Mesendoderm (in vitro differentiated cells): ENCODE measurements at places on chromosomes 16 and 17.

DNA sequence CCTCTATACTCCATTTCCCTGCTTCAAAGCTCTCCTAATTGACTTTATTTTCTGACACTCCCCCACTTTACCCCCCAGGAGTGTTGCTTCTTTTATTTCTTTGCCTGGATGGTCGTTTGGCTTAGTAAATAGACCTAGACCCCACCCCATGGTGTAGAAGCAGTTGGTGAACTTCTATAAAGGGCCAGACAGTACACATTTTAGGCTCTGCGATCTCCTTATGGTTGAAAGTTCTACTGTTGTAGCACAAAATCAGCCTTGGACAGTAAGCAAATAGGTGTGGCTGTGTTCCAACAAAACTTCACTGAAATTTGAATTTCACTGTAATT lies 31.9 kb downstream of the ZNF287 start:
- no peak for DNase-seq

- DNase-seq: peak; percentile 82
Measured at GRCh38 chr17:60601447-60602384, 1.7 kb downstream of the PPM1D start.

DNA sequence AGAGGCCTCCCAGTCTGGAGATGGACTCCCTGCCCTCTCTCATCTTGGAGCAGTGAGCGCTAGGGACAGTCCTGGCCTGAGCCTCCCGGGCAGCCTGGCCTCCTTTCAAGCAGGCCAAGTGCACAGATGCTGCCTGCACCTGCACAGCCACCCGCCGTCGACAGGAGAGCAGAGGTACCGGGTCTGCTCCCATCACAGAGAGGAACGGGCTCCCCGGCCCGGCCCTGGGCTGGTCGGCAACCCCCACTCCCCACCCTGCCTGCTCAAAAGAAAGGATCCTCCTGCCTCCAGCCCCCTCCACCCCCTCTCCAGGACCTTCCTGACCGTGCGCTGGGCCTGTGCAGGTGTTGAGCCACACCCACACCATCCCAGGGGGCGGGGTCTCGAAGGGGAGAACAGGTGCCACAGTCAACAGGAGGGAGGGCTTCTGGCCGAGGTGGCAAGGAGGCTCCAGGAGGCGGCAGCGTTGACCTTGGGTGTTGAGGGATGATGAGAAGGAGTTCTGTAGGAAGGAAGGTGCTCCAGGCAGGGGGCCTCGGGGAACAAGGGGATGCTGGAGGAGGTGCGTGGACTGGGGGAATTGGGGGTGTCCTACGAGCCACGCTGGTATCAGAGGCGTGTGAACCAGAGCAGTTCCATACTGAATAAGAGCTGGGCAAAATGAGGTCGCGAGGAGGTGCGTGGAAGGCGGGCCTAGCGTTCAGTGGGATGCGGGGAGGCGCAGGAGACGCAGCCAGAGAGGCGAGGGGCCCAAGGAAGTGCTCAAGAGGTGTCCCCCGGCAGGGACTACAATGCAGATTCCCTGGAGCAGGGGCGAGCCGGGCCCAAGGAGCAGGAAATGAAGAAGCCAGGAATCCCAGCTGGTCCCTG lies 967 bp upstream of the CDH15 start:
- DNase-seq: peak; percentile 60

- DNase-seq: no peak
Measured at GRCh38 chr16:77433146-77433545, 1.7 kb downstream of the ADAMTS18 start.

GRCh38 chr17:70070305-70071027 lies 4.6 kb upstream of the KCNJ16 start:
- DNase-seq: no peak

DNA sequence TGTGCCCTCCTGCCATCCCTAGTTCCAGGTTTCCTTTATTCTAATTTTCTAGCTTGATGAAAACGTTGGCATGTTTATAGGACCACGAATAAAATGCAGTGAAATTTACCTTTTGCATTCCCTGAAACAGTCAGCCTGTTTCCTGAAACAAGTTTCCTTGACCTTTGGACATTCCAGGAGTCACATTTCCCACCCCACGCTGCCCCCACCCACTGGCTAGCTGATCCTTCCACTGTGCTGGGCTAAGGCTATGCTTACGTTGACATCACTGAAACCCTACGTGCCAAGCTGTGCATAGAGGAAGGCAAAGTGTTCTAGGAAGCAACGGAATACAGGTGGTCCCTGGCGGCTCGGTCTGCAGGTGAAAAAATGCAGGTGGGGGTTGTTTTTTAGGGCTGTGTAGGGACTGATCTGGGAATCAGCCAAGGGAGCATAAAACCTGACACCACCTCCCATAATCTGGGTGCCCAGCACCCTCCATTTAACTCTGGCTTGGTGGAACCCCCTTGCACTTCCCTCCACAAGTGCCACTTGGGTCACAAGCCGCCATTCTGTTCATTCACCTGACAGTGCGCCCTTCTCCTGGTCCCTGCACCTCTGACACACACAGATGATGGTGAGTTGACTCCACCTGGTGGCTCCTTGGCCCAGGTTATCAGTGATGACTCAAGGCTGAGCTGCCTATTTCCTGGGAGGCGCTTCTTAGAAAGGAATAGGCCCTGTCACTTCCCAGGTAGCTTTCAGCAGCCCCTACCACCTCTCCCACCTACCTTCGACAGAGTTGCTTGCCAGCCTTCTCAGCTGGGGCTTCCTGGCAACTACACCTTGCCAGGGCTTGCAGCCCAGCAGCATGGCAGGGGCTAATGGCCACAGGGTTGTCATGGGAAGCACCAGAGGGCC lies 83.7 kb downstream of the N4BP1 start:
- DNase-seq: peak; percentile 91

DNA sequence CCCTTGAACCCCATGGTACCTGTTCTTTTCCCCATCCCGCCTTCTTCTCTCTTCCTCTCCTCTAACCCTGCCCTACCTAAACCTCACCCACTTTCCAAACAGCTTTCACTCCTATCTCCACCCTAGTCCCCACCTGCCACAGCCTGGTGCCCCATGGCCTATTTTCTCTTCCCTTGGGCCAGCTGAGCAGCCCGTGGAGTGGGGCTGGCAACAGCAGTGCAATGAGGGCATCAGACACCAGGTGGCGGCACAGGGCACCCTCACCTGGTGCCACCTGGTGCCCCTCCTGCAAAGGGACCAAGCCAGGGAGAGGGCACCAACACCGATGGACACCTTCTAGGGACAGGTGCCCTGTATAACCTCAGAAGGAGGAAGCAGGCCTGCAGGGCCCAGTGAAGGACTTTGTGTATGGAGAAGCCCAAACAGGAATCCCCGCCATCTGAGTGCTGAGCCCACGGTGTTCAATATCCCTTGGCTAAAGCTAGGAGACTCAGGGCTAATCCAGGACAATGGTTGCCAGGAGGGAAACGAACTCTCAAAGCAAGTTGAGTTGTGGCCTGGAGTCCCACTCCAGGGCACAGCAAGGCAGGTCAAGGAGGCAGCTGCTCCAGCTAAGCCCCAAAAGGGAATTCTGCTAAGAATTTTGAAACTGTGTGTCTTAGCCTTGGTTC lies 4.0 kb upstream of the ABCC3 start:
- no peak for DNase-seq

DNA sequence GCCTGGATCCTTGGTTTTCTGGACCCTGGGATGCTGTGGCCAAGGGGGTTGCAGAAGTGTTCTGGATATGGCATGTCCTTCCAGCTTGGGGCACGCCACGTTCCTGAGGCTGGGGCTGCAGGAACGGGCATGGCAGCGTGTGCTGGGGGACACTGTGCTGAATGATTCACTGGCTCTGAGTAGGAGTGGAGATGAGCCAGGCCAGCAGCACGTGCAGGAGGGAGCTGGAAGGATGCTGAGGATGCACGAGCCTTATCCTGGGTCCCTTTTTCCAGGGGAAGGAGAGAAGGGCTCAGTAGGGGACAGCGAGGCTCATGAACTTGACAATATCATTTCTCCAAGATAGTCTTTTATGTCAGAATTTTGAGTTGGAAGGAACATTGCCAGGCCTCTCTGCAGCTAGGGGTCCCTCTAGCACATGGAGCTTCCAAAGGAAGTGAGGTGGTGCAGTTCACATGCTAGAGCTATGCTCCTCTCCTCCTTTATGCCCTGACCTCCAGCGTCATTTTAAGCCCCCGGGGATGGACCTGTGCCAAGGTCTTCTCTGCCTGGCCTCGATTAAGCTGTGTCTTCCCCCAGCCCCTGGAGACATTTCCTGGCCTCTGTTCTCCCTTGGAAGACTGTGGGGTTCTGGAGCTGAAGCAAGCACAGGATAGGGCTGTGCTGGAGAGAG lies 125.9 kb downstream of the OR1D5 start:
- DNase-seq: no peak

DNA sequence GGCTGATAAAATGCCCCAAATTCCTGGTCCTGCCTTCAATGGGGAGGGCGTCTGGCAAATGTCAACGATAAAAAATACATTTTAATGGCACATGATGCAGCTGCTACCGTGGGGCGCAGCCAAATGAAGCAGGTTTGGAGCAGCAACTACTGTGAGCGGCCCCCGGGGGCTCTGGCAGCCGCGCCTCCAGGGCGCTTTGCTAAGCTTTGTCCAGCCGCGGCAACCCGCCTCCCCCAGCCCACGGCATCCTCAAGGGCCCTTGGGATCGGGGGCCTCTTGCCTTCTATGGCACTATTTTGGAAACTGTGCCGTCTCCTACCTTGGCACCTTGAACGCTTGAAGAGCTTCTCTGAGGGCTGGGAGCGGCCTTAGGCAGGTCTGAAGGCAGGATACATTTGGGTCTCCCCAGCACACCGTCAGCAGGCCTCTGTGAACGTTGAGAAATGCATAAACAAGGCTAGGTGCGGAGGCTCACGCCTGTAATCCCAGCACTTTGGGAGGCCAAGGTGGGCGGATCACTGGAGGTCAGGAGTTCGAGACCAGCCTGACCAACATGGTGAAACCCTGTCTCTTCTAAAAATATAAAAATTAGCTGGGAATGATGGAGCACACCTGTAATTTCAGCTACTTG lies 25.1 kb downstream of the TBX4 start:
- DNase-seq: no peak

GRCh38 chr17:55238931-55239297 lies 25.8 kb upstream of the HLF start:
- DNase-seq: peak; percentile 67

- no peak for DNase-seq
Measured at GRCh38 chr17:7312432-7313087, 2.6 kb downstream of the GPS2 start.

- DNase-seq: peak; percentile 28
Measured at GRCh38 chr17:30376621-30377452, 1.9 kb upstream of the CPD start.

DNA sequence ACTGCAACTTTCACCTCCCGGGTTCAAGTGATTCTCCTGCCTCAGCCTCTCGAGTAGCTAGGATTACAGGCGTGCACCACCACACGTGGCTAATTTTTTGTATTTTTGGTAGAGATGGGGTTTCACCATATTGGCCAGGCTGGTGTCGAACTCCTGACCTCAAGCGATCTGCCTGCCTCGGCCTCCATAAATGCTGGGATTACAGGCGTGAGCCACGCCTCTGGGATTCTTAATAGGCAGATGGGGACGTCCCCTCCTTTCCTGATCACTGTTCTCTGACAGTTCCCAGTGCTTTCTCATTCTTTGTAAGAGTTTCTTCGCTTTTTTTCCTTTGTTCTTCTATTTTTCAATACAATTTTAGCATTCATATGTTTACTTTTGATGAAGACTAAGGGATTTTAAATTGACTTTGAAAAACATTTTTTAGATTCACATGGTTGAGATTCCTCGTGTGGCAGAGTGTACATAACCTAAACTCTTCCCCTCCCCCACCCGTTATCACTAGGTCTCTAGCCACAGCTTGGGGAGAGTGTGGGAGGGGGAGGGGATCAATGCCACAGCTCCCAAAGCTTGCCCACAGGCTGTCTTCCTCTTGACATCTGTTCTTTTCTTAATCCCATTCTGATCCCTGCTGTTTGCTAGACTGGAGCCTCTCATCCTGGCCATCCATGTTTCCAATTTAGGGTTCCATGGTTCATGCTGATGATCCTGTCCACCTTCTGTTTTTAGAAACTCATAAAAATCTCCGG lies 11.0 kb downstream of the ADORA2B start:
- DNase-seq: peak; percentile 69

DNA sequence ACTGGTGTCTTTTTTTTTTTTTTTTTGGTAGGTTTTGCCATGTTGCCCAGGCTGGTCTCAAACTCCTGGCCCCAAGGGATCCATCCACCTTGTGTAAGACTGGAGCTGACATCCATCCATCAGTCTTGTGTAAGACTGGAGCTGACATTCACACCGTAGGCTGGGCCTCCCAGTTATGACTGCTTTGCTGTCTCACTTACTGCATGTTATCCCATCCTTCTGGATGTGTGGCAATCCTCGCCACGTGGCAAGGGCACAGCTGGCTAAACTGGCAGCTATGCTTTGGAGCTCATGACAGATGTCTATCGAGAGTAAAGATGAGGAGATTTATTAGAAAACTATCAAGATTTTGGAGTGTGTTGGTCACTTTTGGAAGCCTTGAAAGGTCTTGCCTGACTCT lies 115.1 kb downstream of the ABCA8 start:
- DNase-seq: no peak

DNA sequence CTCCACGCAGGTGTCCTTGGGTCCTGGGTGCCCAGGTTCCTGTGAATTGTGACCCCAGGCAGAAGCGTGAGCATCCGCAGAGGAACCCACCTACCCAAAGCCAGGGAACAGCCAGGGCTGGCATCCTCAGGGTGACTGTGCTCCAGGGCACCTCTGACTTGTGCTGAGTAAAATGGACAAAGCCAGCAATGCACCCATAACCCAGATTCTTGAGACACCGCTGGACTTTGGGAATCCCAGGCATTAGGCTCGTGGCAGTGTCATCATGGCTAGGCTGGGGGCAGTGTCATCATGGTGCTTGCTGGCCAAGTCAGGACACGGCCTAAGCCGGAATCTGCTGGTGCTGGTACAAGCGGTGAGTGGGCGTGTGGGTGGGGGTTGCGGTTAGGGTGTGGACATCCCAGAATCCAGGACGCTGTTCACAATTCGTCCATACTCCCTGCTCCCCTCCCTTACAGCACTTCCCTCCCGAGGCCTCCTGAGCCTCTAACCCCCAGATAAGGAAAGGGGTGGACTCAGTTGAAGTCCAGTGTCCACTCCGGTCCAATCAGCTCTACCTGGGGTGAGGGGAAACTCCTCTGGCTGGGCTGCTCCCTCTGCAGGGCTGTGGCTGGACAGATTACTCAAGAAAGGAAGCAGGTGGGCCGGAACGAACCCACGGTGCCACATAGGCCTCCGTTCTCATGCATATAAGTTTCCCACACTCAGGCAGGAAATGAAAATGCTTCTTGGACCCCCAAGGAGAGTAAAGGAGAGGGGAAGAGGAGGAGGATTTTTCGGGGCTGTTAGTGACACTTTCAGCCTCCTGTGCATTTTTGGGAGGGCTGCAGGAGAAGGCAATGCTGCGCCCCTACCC lies 138.9 kb downstream of the SEC14L1 start:
- no peak for DNase-seq

GRCh38 chr16:67533024-67533560 lies 4.5 kb downstream of the RIPOR1 start:
- DNase-seq: no peak

- DNase-seq: no peak
Measured at GRCh38 chr17:46140645-46141197, 52.5 kb downstream of the KANSL1 start.
